Activated CD4-positive, CD25-positive, alpha-beta regulatory T cell treated with anti-CD3 and anti-CD28 coated beads, Interleukin-2, amount 50 U/mL, for 16 hours (primary cell): ENCODE measurements at places on chromosomes 3 and 15.

DNA sequence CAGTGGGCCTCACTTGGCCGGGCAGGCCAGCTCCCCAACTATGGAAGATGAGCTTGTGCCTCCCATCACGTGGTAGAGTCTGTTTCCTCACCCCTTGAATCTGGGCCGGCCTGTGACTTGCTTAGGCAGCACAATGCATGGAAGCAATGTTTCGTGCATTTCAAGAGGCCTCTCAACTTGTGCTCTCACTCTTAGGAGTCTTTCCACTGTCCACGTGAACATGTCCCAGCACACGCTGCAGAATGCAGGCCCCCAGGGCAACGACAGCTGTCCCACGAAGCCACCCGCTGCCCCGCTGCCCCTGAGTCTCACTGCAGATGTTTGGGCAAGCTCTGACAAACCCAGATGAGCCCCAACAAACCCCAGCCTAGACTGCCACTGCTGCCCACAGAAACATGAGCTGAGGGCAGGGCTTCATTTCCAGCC lies 27.2 kb upstream of the SLC41A3 start:
- DNase-seq = no peak

GRCh38 chr3:188351648-188352047 lies 197.7 kb downstream of the LPP start:
- DNase-seq = no peak

DNA sequence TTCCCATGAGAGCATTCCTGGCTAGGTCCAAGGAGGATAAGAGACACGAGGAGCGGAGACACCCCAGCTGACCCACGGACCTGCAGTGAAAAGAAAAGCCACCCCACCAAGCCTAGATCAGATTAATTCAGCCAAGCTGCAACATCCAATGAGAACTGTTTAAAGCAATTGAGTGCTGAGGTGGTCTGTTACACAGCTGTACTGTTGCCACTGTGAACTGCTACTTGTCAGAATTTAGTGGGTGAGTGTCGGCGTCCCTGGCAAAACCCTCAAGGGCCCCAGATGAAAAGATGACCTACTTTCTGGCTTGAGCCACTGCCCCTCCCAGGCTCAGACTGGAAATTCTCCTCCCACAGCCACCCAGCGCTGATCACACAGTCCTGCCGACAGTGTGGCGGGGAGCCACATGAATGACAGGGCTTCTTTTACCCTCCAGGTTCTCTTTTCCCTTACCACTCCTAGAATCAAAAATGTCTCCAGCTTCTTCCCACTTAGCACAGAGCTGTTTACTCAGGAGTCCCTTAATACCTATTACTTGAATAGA lies 26.4 kb upstream of the KBTBD12 start:
- no peak for DNase-seq

GRCh38 chr3:57120040-57120439 lies 45.1 kb downstream of the IL17RD start:
- DNase-seq = no peak

- no peak for DNase-seq
Measured at GRCh38 chr15:23536659-23537058, 28.8 kb upstream of the MKRN3 start.

DNA sequence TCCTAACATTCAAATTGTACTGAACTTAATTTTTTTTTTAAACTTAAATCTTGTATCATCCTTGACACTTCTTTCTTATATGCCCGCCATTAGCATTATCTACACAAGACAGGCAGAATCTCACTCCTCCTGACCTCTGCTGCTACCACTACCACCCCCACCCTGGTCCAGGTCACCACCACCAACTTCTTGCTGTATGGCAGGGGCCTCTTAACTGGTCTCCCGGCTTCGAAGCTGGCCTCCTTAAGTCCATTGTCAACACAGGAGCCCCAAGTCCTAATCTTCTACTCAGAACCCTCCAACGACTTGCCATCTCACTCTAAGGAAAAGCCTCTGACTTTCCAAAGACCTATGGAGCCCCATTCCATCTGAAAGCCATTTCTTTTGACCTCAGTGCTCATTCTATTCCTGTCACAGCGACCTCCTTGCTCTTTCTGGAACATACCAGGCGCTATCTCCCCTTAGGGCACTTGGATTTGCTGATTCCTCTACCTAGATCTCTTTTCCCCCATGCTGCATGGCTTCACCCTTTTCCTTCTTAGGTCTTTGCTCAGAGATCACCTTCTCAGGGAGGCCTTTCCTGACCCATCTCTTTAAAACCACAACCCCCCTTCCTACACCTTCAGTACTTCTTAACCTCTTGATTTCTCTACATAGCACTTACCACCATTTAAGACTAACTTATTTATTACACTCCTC lies 2.6 kb downstream of the PRC1 start:
- DNase-seq = no peak

DNA sequence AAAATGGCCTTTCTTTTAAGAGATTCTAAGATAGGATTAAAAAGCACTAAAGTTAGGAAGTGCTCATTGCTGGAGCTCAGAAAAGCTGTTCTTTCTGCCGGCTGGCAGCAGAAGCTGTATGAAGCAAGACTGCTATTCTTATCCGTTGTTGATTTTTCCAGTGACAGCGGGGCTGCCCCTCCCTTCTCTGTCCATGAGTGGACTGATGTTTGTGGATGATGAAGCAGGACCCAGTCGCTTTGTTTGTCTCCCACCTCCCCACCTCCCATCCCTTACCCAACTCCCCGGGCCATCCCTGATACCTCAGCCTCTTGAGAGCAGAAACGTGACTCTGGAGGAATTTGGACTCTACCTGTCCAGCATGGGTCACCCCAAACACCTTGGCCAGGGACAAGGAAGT lies 10.3 kb upstream of the MUSTN1 start:
- no peak for DNase-seq

GRCh38 chr3:131711114-131711768 lies 208.5 kb upstream of the MRPL3 start:
- no peak for DNase-seq

DNA sequence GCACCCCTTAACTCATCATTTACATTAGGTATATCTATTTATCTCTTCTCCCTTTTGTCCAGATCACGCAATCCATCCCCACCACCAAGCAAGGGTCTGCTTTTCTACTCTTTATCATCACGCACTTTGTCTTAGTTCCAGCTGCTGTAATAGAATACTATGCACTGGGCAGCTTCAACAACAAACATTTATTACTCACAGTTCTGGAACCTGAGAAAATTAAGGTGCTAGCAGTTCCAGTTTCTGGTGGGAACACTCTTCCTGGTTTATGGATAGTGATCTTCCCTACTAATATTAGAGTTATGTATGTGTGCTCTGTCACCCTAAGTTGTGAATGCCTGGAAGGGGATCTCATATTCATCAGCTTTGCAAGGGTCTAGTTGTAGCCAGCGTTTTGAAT lies 687.0 kb downstream of the NTRK3 start:
- DNase-seq = no peak

DNA sequence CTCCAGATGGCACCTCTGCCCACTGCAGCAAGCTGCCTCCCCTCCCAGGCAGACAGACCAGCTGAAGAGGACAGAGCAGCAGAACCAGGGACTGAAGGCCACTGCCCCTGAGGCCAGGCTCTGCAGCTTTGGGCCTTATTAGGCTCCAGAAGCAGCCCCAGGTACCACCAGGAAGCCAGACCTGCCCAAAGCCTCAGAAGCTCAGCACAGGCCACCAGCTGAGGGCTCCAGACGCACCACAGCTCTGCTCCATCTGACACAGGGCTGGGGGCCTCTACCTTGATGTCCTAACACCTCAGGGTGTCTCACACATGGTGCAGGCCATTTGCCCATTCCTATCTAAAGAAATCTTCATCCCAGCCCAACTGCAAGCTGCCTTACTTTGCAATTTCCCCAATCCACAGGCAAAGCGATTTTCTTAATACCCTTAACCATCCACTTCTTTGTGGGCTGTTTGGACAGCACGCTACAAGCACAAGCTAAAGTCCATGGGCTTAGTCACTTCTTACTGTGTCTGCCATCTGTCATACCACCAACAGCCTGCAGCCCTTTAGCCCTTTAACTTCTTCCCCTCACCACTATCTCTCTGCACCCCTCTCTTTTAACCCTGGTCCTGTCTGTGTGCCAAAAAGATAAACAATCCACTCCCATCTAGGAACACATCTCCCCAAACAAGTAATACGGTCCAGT lies 112.1 kb downstream of the IQSEC1 start:
- DNase-seq = no peak

GRCh38 chr3:176513604-176514003 lies 683.7 kb downstream of the TBL1XR1 start:
- no peak for DNase-seq

GRCh38 chr3:519026-519425 lies 322.5 kb downstream of the CHL1 start:
- DNase-seq = no peak

DNA sequence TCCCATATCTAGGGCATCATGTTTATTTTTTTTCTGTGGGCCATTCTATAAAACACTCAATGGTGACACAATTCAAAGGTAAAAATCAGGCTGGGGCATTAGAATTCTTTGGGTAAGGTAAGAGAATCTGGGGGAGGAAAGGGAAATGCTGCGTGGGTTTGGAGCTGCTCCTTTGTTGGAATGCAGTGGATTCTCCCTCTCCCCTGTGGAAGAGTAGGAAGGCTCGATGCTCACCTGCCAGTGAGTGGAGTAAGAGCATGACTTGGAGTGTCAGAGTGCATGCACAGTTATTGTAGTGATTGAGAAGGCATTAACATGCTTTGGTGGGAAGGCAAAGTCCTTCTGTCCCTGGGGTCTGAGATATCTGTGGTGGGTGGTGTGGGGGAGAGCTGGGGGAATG lies 280.0 kb downstream of the PDCD6IP start:
- no peak for DNase-seq

DNA sequence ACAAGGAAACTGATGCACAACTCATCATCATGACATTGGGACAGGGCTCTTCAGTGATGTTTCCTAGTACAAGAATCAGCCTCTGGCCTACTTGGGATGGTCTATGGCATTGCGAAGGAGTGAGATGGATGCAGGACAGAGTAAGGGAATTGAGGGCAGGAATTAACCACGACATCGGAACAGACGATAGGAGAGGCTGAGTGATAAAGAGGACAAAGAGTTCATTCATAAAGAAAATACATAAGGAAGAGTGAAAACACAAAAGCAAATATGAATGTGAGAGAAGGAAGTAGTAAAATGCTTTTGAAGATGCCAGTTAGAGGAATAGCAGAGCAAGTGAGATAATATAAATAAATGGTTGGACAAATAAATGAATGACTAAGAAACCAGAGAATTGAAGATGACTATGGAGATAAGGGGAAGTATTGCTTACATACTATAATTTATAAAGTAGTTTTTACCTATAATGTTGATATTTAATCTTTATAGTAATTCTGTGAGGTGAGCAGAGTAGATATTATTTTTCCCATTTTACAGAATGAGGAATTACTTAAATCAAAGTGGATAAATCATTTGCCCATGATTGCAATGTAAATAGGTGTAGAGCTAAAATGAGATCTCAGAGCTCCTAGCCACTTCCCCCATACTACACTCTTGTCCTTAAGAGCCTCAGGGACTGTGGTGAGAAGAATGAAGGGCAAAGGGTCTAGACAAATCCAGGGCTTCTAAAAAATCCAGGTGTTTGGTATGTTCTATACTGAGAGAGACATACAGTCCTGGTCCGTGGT lies 203.3 kb downstream of the DTWD1 start:
- no peak for DNase-seq

DNA sequence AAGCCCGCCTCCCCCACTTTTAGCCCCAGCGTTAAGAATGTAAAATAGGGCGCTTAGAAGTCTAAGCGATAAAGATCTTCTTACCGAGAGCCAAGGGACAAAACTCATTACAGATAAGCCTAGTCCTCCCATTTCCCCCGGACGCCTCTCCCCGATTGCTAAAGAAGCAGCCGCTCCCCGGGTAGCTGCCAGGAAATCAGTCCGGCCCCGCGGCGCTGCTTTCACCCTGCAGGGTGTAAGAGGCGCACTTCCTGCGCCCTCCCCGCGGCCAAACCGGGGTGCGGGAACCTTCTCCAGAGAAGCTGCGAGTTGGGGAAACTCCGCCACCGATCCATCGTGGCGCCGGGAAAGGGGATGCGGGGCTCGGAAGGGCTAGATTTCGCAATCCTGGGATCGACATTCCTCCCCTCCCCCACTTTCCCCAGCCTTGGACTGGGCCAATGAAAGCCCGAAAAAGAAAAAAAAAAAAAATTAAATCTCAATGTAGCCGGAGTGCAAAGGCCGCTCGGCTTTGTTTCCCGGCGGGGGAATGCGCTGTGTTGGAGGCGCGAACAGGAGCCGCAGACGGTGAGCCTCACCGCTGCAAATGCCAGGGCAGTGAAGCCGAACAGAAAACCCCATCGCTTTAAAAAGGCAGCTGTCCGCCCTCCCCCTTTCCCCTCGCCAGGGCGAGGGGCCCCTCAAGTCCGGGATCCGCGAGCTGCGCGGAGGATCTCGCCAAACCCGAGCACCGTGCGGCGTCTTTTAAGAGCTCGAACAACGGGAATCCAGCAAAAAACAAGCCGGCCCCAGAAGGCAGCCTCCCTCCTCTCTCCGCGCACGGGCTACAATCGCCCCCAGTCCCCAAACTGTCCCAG lies 626 bp upstream of the PTPRG start:
- DNase-seq = no peak

DNA sequence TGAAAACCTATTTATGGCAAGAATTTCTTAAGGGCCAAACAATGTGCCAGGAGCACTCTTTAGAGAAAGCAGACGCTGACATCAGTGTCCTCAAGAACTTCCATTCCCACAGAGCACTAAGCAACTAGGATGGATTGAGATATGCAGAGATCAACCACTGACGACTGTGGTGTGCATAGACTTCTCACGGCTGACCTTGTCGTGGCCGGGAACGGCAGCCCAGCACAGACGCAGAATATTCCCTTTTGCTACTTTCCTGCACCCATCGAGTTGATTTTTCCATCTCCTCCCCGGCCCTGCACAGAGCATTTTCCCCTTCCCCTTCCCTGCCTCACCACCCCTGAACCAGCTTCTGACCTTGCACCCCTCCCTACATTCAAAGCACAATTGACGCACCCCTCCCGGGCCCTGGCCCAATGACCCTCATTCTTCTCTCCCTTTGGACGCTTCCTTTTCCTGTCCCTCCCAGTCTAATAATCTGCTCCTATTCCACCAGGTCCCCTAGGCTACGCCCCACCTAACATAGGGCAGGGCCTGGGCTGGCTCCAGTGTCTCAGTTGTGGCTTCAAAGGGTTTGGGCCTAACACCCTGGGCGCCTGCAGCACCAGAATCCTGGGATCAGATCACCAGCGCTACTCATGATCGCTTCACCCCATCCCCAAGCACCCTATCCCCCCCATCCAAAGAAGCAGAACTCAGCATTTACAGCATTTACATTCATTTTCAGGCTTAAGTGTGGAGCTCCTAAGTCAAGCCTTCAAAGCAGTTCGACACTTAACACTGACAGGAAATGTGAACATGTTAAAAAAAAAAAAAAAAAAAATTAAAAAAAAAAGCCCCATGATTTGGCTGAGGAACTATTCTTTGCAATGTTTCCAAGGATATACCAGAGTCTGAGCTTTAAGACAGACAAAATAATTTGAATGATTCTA lies 151.2 kb downstream of the FOXP1 start:
- no peak for DNase-seq
